Left cardiac atrium (tissue), 4 donors: ENCODE measurements at places on chromosomes 2 and 18. TPM values are rescaled to one million over a fixed set of nuclear protein-coding genes. Genes with fewer than 3 reads are reported as not detected.

SERPINB5 gene
- not detected for total RNA-seq

BMP10 gene
- 0.27 TPM for total RNA-seq

PAPOLG gene
- 7.2 TPM for total RNA-seq

- DNase-seq: no peak
Observed at GRCh38 chr18:43534511-43534910, 257.2 kb upstream of the SYT4 start.

DNA sequence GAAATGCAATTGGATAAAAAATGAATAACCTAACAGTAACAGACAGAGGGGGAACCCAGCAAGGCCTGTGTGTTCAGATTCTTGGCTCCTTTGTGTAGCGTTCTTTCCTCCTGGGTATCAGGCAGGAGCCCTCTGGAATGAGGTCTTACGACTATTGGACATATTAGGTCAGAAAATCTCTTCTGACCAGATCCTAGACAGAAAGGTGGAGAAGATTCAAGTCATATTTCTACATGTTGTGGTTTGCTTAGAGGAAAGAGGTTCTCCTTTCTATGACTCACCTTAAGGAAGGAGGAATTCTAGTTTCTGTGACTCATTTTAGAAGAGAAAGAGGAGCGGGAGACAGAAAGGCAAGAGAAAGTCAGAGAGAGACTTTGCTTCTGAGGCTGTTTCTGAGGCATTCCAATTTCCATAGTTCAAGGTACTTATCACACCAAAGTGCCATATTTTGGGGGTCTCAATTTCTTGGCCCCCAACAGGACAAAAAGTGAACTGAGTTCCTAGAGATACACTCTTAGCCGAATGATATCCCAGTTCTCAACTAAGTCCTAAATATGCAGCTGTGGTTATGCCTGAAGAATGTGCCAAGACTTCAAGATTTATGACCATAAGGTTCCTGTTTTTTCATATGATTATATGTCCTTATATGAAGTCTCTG is 618.6 kb downstream of the ZEB2 start:
- no peak for DNase-seq

DNA sequence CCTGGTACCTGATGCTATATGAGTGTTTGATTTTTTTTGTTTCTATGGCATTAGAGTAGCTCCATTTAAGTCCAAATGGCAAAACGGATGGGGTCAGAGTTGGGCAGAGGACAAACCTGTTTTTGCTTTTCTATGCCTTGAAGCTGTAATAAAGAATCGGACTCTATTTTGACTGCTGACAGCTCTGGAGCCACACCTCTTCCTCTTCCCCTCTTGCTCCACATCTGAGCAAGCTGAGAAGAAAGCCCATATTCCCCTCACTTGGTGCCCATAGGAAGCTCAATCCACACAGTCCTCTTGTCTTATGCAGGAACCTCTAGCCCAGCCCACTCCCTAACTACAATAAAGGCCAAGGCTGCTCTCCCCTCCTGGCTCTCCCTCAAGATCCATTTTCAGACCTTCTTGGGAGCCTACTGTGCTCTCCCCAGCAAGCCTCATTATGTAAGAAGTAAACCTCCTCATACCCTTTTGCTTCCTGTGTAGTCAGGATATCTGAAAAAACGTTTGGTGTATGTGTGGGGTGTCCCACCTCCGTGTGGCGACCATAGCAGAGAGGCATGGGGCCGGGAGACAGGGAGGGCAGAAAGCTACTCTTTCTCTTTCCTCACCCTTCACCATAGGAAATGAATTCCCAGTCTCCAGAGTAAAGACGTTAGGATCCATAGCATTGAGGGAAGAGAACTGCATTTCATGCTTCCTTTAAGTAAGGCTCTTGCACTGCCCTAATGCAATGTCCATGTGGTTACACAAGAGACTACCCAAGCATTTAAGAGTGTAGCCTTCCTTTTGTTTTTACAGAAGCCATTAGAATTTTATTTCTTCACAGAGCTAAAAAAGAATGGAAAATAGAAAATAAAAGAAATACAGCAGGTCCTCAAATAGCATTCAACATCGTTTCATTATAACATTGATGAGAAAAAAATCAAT is 41.9 kb upstream of the RAPGEF4 start:
- DNase-seq: no peak

- DNase-seq: no peak
Observed at GRCh38 chr18:44450226-44450625, 230.5 kb upstream of the SETBP1 start.

- DNase-seq: no peak
Observed at GRCh38 chr2:108942888-108943287, 46.1 kb downstream of the EDAR start.
